ENCODE measurements at places on chromosomes 13 and 19.

DNA sequence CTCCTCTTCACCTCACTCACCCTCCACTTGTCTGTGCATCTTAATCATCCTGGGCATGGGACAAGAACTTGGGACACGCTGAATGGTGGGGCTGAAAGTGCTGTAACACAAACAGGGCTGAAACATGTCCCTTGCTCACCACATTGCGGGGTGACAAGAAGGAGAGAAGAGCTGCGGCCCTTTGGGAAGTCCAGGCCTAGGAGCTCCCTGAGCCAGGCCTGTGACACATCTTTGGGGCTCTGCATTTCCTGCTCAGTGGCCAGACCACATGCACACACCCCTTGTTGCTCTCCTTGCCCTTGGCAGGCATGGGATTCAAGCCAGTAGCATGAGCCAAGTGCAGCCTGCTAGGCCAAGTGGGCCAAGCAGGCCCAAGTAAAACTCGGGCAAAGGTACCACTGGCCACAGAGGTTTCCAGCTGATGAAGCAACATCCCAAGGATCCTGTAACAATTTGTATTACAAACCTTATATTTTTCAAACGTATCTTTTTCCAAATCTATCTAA is 1384.3 kb upstream of the PCDH20 start:
- H3K27me3 ChIP-seq: no peaks in the 10 kb centered on the region
- no peak overlapping the region for H3K27ac ChIP-seq
- H3K36me3 ChIP-seq: no peaks in the 10 kb centered on the region
- no peak for DNase-seq

DNA sequence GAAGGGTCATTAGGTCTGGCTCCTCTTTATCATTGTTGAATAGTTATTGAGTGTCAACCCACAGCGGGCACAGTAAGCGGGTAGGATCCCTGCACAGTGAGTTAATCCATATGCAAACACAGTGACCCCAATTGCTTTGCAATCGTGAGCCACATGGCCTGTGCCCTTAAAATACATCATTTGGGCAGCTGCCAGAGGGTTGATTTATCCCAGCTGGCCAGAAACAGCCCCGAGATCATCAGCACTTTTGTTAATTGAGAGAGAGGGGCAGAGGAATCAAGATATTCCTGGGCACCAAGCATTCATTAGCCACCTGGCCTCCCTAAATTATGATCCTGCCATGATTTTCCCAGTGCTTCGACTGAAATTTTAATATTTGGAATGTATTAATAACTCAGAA is 9.8 kb upstream of the CNMD start:
- H3K4me3 ChIP-seq: no peak overlapping the region
- no peak overlapping the region for H3K27ac ChIP-seq
- no peaks in the 10 kb centered on the region for H3K27me3 ChIP-seq
- DNase-seq: no peak
- H3K36me3 ChIP-seq: no peaks in the 10 kb centered on the region

DNA sequence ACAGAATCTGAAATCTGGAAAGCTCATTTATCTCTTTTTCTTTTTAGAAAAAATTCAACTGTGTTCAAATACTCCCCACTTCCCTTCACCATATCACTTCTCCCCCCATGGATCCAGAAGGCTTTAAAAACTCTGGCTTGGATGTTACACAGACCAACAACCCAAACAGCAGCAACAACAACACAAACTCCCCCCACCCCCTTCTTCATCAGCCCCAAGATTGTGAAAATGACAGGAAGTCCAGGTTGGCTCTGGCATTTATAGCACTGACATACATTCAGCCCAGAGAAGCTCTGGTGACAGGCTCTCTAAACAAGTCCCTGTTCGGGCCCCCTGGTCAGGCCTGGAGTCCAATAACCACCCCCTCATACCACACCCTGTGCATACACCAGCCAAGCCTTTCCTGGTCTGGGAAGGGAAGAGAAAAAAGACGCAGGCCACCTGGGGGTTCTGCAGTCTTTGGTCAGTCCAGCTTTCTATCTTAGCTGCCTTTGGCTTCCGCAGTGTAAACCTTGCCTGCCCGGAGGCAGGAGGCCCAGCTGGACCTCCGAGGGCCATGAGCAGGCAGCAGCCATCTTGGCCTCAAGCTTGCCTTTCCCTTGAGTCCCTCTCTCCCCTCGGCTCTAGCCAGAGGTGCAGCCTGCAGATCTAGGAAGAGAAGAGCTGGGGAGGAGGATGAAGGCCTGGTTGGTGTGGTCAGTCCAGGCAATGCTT is 6.8 kb downstream of the CDX2 start:
- H3K27me3 ChIP-seq: peaks cover 39% of the 10 kb centered on the region
- H3K4me3 ChIP-seq: no peak overlapping the region

- DNase-seq: no peak
- peaks cover 4% of the 10 kb centered on the region for H3K4me1 ChIP-seq
- H3K36me3 ChIP-seq: no peaks in the 10 kb centered on the region
Measured at GRCh38 chr19:29810504-29810871, 1.3 kb upstream of the CCNE1 start.

- no peaks in the 10 kb centered on the region for H3K36me3 ChIP-seq
- peaks cover 14% of the 10 kb centered on the region for H3K4me1 ChIP-seq
- H3K27ac ChIP-seq: no peak overlapping the region
Measured at GRCh38 chr13:38687246-38688229, 661 bp downstream of the FREM2 start.

DNA sequence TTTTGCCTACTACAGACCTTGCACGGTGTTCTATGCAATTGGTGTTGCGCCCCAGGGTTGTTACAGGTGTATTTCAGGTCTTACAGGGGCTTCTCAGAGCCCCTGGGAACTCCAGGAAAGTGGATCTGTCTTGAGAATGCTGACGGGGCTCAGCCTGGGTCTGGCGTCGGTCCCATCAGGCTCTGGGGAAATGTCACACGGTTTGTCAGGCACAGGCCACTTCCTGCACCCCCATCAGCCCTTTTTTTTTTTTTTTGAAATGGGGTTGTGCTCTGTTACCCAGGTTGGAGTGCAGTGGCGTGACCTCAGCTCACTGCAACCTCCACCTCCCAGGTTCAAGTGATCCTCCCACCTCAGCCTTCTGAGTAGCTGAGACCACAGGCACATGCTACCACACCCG is 13.2 kb downstream of the CLEC4G start:
- no peak overlapping the region for H3K4me3 ChIP-seq
- DNase-seq: no peak
- H3K27me3 ChIP-seq: no peaks in the 10 kb centered on the region
- no peak overlapping the region for H3K27ac ChIP-seq
- no peaks in the 10 kb centered on the region for H3K36me3 ChIP-seq

Data from esophagus squamous epithelium (tissue), 5 donors.